ENCODE measurements at places on chromosomes 5 and 9.

DNA sequence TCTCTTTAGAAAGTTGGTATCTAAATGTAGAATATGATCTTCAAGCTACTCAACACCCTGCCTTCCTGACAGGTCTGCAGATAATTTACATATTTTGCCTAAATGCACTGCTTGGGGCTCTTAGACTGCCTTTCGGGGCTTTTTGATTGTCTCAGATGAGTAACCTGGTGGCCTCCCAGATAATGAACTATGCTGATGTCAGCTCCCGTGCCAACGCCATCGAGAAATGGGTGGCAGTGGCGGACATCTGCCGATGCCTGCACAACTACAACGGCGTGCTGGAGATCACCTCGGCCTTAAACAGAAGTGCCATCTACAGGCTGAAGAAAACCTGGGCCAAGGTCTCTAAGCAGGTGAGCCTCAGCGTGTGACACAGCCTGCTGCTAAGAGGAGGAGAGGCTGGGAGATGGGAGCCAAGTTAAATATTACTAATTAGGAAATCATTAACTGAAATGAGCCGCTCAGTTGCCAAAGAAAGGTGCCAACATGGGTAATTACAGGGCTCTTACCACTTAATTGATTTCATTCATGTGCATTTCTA is 20.8 kb upstream of the CKMT2 start:
- DNase-seq, result no peak

GRCh38 chr5:72607381-72607780 is 100.2 kb upstream of the ZNF366 start:
- no peak for DNase-seq

DNA sequence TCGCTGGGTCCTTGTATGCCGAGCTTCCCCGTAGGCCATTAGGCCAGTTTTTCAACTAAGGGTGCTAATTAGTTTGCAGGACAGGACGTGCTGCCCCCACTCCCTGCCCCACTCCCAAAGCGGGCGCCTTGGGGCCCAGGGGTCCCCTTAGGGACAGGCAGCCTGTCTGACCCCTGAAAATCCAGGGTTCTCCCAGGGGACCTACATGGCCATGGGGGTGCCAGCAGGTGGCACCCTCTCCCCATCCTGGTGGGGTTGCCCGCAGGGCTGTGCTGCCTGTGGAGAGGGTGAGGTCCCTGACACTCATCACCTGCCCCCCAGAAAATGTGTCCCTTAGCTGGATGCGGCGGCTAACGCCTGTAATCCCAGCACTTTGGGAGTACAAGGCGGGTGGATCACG is 8.5 kb upstream of the CCDC187 start:
- DNase-seq, result peak; percentile 68

- DNase-seq, result peak; percentile 95
Measured at GRCh38 chr9:14096258-14096922, 217.6 kb downstream of the NFIB start.

- no peak for DNase-seq
Measured at GRCh38 chr5:78887384-78888118, 97.6 kb downstream of the ARSB start.

GRCh38 chr9:128946571-128947276 is 679 bp downstream of the DOLK start:
- peak; percentile 53 for DNase-seq

DNA sequence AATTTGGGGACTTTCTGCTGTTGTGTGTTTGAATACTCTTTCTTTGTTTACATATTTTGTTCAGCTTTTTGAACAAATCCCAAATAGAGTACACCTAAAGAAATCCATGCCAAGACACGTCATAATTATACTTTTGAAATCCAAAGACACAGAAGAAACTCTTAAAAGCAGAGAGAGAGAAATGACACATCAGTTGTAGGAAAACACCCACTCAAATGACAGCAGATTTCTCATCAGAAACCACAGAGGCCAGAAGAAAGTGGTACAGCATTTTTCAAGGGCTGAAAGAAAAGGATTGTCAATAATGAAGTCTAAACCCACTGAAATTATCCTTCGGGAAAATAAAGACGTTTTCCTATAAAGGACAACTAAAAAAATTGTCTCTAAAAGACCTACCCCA is 378.6 kb downstream of the GADD45G start:
- DNase-seq, result no peak

DNA sequence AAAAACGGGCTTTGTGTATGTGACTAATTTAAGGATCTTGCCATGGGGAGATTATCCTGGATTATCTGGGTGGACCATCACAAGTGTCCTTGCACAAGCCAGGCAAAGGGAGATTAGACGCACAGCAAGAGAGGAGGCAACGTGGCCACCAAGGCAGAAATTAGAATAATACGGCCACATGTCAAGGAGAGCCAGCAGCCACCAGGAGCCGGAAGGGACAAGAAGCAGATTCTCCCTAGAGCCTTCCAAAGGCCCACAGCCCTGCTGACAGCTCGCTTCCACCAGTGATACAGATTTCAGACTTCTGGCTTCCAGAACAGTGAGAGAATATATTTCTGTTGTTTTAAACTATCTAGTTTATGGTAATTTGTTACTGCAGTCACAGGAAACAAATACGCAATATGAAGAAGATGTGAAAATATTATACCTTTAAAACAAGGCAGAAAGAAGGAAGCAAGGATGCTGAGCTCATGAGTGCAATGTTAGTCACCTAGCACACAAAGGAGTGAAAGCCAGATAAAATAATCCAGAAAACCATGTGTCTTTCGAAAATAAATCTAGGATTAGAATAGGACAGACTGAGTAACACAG is 28.7 kb upstream of the F2RL1 start:
- no peak for DNase-seq

GRCh38 chr5:40405230-40405629 is 274.5 kb upstream of the PTGER4 start:
- DNase-seq, result peak; percentile 39

DNA sequence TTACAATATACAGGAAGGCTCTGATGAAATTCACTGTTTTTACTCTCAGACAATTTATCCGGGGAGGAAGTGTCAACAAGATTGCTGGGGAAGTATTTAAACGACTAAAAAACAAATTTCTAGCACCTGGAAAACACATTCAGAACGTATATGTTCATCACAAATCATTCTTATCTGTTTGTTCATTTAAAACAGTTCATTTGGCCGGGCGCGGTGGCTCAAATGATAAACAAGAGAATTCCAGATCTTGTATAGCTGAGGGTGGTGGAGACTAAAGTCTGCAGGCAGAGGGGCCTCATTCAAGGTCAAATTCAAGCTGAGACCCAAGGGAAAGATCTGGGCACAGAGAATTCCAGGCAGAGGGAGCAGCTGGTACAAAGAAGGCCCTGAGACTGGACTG is 90.0 kb downstream of the STK10 start:
- DNase-seq, result no peak

DNA sequence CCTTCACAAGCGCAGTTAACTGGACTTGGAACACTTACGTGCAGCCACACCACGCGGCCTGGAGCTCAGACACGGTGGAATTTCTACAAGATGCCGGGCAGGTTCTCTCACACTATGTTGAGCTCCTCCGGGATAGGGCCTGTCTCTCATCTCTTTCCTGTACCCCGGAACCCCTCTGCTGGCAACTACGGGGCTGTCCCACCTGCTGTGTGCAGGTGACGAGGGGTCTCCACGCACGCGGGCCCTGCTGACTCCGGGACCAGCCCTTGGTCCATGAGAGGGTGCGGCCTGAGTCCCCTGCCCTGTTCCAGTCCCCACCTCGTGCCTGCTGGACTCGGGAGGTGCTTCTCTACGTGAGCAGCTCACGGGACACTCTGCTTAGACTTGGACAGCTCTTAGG is 40.1 kb downstream of the SLC6A3 start:
- DNase-seq, result no peak

DNA sequence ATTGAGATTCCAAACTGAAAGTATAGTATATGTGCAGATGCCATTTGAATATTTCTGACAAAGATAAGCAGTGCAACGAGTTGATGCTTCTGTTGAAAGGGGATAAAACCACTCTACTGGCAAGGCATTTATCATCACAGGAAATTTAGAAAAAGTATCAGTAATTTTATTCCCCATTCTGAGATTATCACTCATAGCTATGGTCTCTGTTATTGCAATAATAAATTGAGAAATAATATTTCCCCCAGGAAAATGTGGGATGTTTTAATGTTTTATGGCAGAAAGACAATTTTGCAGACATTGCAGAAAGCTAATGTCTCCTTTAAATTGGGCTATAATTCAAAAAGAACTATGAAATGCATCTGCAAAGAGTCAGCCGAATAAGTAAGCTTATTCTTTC is 1612.7 kb upstream of the ACO1 start:
- DNase-seq, result no peak

DNA sequence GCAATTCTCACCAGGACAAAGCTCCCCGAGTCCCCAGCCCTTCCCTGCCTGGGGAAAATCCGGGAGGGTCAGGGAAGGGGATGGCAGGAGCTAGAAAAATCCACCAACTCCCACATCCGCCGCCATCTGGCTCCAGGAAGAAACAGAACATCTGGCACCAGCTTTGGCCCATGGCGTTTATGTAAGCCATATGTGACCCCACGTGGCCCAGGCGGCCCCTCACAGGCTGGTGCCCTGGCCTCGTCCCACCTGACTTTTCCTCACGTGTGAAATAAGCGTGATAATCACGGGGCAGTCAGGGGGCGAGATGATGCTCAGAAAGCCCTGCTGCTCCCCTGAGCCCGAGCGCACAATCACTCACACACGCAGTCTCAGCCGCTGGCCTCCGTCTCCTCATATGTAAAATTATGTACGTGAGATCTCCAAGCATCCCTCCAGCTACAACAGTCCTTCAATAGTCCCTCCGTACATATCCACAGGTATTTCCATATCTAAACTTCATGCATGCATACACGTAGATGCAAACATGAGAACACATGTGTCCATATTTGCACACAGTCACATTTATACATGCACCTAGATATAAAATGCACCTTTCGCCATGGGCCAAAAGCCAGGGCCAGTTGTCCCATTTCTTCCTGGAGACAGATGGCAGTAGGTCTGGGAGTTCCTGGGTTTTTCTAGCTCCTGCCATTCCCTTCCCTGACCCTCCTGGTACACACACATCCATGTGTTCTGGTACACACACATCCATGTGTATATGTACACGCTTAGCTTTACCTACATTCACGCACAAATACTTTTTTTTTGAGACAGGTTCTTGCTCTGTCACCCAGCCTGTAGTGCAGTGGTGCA is 28.9 kb downstream of the PLPP7 start:
- DNase-seq, result no peak

DNA sequence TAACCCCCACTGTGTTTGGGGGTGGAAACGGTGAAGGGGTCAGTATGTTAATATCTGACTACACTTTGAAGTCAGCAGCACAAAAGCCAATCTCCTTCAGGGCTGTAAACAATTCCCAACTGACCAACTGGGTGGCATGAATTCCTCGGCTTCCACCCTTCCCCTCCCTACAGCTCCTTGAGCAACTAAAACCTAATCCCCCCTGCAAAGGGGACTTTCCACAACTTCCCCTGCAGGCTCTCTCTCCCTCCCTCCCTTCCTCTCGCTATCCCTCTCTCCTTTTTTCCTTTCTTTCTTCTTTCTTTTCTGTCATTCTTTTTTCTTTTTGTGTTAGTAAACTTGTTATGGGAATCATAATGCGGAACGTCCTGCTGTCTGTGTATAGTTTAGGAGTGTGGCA is 65.1 kb upstream of the PTCH1 start:
- no peak for DNase-seq

GRCh38 chr9:18568973-18569372 is 95.0 kb downstream of the ADAMTSL1 start:
- no peak for DNase-seq

- no peak for DNase-seq
Measured at GRCh38 chr5:173903396-173904140, 15.4 kb downstream of the CPEB4 start.

DNA sequence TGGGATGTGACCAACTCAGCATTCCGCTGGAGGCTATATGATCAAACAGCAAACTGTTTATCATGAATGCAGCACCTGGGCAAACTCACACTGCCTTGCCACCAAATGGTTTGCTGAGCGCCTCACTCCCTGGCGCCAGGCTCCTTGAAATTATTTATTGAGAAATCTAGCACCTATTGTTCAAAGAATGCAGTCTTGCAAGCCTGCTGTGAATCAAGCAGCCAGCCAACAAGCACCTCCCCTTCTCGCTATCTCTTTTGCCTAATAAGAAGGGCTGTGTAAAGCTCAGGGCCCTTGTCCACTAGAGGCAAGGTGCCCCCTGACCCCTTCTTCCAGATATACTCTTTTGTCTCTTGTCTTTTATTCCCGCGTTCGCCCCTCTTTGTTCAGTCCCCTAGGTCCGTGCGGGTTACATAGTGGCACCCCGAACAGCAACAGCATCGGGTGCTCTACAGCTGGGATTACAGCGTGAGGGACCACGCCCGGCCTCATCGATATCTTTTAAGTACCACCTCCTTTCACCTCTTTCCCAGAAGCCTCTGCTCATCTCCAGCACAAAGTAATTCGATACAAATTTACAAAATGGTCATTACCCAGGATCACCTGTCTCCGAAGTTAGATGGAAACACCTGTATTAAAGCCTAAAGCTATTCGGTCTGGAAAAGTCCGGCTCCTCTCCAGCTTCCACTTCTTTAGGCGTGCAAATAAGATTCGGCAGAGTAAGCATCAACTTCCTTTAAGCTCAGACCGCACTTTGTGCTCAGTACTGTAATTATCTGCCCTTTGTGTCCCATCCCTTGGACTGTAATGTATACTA is 896 bp downstream of the RIGI start:
- DNase-seq, result peak; percentile 12

DNA sequence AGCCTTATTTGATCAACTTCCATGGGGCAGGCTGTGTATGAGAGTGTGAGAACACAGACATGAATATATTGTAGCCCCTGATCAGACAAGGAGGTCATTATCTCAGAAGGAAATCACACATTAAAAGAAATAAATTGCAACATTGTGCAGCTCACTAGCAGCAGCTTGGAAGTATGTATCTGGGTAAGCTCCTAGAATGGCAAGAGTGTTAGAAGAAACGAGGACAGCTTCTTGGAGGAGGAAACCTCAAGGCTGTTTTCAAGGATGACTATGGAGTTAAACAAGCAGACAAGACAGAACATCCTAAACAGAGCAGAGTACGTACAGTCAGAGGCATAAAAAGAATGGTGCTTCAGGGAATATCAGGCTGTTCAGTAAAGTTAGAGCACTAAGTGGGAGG is 511.0 kb downstream of the SLCO4C1 start:
- no peak for DNase-seq

DNA sequence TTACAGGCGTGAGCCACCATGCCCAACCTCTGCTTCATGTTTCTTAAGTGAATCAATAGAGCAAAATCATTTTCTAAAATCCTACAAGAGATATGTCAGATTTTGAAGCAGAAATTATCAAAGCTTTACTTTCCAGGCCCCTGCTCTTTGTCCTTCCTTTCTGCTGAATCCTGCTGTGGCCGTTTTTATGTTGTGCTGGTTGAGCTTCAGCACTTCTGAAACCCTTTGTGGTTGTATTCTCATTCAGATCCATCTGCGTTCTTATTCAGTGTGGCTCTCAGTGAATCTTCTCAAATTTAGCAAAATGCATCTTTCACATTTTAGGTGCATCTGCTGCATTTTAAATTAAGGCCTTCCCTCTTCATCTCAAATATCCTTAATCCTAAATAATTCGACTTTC is 26.0 kb downstream of the JMY start:
- no peak for DNase-seq

- DNase-seq, result no peak
Measured at GRCh38 chr9:76562511-76562911, 103.5 kb downstream of the GCNT1 start.

GRCh38 chr5:55982957-55983381 is 11.8 kb downstream of the IL6ST start:
- DNase-seq, result peak; percentile 52

GRCh38 chr5:148840531-148840930 is 14.1 kb downstream of the ADRB2 start:
- DNase-seq, result no peak

- DNase-seq, result no peak
Measured at GRCh38 chr9:112380825-112381221, 915 bp downstream of the HSDL2 start.

GRCh38 chr5:59152701-59153245 is 569.9 kb downstream of the RAB3C start:
- DNase-seq, result no peak
